ENCODE measurements at places on chromosomes 1 and 21.

DNA sequence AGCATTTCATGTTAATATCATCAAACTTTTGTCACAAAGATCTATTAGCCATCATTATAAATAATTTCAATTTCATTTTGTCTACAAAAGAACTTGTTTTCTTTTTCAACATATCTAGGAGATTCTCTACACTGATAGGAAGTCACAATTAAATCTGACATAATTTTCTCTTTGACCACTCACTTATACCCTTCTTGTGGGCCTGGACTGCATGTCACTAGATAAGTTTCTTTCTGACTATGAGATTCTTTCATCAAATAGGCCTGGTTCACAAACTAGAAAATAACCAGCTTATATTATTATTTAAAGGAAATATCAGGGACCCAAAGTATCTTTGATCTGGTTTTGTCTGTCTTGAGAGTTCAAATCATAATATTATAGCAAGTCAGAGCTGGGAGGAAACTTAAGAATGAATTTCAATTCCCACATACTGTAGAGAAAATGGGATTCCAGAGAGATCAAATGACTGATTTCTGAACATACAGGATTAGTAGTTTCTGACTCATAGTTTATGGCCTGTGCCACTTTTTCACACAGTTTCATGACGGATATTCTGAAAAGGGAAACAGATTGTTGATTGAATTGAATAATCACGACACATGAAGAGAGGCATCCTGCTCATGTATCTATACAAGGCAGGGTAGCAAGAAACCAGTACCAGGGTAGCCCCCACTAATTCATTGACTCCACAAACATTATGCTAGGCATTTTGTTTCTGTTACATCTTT, 355.8 kb downstream of the GPATCH2 start:
- no peak for DNase-seq

DNA sequence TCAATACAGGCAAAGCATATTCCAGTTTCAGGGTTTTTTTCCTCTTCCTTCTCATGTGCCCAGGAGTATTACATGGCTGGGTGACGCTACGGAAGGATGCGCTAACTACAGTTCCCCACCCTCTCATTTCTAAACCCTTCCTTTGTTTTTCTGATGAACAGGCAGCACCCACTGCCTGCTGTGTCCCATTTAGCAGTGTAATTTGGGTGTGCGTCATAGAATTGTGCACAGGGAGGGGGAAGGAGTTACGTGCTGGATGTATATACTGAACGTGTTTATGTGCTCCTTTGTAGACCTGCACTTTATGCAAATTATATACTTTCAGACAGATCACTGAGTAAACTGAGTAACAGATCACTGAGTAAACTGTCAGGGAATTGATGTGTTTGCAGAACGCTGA, 44.5 kb downstream of the ELAPOR1 start:
- no peak for DNase-seq

DNA sequence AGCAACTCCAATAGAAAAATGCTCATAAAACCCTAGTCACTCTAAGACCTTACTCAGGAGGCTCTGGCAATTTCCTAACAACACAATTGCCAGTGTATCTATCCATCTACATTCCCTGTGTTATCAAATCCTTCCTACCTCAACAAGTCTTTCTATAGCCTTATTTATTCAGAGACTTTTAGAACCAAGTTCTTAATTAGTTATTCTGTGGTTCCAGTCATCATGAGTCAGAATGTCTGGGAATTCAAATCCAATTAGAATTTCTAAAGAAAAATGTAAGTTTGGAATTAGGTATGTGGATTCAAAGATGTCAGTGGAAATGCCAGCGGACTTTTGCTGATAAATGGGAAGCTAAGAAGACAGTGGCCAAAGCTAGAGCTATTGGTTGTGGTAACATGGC, 302.6 kb upstream of the C1orf87 start:
- DNase-seq, result no peak

GRCh38 chr21:42127164-42128150, 56.3 kb downstream of the UMODL1 start:
- DNase-seq, result no peak

DNA sequence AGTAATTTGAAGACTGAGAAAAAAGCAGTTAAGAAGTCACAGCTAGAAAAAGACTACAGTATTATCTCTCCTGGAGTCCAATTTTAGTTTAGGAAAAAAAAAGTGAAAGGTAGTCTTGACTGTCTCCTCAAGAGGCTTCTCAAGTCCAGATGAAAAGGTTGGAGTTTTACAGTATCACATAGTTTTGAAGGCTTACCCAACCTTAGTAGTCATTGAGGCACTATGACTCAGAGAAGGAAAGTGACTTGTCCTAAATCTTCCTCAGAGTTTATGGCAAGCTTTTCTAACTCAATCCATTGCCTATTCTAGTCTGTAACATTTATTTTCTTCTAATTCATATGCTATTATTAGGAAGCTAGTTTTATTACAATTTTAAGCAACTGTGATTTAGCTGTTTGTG, 174.9 kb downstream of the DPYD start:
- DNase-seq, result no peak

DNA sequence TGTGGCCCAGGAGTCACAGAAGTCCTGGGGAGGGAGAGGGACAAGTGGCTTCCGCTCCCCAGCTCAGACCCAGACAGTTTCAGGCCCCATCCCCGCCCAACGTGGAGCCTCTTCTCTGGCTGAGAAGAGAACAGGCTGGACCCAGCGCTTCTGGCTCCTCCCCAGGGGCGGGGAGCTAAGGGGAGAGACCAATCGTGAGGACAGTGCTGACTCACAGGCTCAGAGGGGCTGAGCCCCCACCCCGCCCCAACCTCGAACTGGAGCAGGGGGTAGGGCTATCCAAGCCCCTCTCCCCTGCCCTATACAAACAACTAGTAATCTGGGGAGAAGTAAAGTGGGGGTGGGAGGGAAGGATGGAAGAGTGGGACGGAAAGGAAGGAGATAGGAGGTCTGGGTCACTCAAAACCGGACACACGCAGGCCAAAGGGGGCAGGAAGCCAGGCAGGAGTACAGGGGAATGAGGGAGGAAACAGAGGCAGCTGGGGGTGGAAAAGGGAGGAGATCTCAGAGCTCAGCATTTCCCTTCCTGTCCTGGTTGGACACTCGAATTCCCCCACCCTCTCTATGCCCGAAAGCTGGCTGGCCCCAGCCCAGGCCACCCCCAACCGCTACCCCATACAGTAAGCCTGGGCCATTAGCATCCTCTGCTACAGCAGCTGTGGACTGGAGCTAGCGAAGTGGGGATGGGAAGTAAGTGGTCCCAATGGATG, at the start of gene SHC1:
Gene SHC1, minus strand, starts transcription at position 117 of the 710 bp plus-strand sequence. CDS start 221 bp downstream, outside the sequence.
- peak; percentile 76 for DNase-seq

DNA sequence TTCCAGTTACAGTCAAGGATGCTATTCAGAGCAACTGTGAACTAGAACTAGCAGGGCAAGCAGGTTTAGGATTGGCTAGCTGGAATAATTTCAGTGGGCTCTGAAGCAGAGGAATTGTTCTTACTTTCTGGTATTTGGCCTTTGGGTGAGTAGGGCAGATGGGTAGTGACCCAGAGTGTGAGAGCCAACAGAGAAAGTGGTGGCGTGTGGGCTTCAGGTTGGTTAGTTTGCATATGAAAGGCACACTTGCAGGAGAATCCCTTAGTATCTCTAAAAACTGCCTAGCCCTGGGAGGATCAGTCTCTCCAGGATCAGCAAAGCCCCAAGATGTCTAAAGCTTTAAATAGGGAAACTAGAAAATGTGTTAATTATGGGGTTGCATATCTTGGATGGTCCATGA, 67.6 kb upstream of the LRRC8B start:
- DNase-seq, result no peak

DNA sequence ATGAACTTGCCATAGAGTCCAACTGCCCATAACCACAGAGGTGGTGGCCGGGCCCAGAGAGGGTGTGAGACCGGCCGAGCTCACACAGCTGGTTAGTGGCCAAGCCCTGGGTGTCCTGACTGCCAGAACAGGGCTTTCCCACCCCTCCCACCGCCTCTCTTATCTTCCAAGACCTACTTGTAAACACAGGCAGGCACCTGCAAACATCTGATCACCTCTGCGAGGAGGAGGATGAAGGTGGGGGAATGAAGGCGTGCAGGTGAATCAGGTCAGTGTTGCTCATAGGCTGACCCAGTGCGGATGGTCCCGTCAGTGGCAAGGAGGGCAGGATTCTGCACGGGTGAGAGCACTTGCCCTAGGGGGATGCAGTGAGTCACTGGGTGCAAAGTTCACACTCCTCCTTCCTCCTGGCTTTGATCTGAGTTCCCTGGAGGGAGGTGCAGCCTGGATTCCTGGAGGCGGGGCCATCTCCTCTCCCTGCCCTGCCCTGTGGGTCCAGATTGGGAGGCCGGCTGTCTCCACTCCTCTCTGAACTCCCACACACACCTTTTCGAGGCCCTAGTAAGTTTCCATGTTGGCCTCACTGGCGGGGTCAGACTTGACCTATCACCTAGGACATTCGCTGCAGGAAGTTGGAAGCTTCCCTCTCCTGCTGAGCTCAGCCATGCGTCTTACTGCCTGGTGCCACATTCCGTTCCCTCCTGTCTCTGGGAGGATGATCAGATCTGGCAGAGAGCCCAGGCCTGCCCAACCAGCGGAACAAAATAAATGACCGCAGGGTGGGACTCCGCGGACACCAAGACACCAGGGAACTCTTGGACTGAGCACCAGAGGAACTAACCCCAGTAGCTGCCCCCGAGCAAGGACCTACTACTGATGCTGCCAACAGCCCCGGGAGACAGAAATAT, 7.3 kb downstream of the UQCRHL start:
- DNase-seq, result no peak

GRCh38 chr1:220031287-220031686, 15.0 kb downstream of the EPRS1 start:
- no peak for DNase-seq

- no peak for DNase-seq
Observed at GRCh38 chr1:173530795-173531693, 53.9 kb downstream of the PRDX6 start.

GRCh38 chr1:223492044-223492443, 98.8 kb downstream of the CCDC185 start:
- no peak for DNase-seq

DNA sequence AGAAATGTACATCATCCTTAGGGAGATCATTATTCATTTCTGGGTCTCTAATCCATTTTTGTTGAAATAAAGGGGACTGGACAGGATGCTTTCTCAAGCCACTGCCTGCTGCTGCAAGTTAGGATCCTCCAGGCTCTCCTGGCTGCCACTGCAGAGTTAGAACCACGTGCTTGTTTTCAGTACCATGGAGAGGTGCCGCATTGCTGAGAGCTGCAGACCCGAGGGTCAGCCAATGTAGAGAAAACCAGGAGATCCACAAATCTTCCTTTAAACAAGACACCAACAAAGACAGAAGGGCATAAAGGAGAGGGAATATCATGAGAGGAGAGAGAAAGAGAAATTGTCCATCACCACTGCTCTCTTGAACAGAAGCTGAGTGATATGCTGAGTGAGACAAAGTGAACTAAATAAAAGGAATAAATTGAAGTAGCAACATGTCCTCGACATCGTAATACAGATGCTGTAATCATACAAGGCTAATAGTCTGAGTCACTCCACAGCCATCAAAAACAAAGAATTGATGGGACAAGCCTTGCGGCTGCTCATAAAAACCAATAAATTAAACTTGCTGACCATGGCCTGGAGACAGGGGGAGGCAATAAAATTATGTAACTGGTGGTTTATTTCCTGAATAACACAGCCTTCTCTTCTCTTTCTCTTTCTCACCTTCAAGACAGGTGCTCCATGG, 255.7 kb downstream of the OMA1 start:
- no peak for DNase-seq

- no peak for DNase-seq
Observed at GRCh38 chr1:119114786-119115185, 25.7 kb downstream of the WARS2 start.

DNA sequence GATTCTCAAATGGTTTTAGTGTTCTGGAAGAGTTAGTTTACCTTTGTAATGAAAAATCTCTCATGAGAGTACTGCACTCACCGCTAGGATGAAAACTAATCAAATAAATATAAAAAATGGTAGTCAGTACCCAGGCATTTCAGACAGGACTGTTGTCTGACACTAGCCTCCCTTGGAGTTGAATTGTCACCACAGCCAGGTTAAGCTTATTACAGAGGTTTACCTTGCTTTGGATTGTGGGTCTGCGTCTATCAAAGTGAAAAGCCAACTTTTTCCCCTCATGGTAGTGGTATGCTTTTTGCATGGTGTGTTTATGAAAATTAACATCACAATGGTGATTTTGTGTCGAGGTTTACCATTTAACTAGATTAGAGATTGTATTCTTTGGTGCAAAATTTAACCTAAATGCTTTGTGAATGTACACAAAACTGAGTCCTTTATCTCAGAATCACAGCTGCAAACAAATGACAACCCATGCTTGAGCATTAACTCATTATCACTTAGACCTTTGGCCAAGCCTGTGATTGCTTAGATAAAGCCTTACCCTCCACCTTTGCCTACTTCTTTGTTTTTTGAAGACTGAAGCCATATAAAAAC, 20.1 kb downstream of the RAP1A start:
- no peak for DNase-seq

- DNase-seq, result no peak
Observed at GRCh38 chr1:35316264-35316663, 47.8 kb downstream of the ZMYM4 start.

- no peak for DNase-seq
Observed at GRCh38 chr1:175208773-175209492, 16.4 kb upstream of the KIAA0040 start.

- no peak for DNase-seq
Observed at GRCh38 chr1:94463765-94464330, 45.7 kb downstream of the ABCD3 start.

DNA sequence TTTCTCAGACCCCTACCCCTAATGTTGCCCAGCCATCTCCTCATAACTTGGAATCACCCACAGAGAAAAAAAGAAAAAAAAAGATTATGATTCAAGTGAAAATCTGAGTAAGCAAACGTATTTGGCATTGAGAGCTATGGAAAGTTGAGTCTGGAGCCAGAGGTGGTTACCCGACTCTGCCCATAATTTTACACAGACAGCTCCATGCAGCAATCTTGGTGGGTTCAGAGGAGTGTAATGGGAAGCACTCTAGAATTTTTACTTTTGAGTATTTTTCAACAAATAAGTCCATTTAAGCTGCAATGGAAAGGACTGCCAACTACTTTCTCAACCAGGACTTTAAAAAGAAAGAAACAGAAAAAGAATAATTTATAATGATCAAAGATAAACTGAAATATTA, 62.7 kb downstream of the ZC3H11B start:
- DNase-seq, result no peak

DNA sequence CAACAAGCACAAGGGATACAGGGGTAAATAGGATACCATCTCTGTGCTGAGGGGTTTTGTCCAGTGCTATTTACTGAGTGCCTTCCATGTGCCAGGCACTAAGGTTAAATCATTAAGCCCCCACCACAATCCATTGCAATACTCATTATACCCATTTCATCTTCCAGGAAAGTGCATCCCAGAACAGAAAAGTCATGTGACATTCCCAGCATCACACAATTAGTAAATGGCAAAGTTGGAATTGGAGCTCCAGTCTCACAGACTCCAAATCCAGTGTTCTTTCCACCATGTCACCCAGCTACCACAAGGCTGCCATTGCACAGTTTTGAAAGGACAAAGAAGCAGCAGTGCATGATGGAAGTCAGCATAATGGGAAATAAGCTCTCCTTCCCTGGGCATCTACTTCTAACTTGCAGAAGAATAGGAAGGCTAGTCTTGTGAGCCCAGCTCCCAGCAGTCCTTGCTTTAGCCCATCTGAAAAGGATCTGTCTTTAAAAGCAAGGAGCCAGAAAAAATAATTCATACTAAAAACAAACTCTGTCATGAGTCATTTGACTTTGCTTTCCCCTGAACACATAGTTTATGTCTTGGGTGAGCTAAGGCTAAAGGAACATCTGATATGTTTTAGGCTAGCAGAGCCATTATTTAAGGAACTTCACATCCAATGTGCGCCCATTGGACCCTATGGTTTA, 111.4 kb upstream of the HOOK1 start:
- no peak for DNase-seq

- no peak for DNase-seq
Observed at GRCh38 chr21:30206551-30207251, 9.2 kb downstream of the CLDN8 start.

Data from GM12892 (cell line).